Fibroblast of skin of right biceps (primary cell): ENCODE measurements at places on chromosomes 2 and 18.

- no peak for DNase-seq
Measured at GRCh38 chr2:127605691-127606263, 40.2 kb upstream of the GPR17 start.

DNA sequence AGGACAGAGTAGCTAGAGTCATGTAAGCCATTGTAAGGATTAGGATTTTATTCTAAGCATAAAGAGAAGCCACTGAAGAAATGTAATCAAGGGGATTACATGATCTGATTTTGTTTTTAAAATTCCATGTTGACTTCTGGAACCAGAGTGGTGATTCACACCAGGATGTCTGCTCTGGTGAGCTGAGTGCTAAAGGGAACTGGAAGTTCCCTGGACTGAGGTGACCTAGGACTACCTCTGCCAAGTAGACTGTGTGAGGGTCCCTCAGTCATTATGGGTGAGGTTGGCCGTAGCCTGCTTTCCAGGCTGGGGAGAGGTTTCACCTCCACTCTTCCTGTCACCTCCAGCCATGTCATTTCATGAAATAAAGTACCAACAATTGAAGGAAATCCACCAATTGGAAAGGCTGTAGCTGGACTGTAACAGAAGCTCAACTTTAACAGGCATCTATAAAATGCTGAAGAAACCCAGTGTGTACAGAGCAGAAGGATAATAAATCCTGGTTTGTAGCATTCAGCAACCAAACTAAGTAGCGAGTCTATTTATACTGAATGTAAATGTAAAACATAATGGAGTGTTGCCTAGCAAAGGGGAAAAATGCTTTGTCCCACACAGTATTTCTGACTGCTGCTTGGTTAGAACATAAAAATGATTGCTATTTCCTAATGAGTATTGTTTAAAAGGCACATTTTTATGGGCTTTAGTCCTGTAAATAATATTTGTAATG, 507.4 kb upstream of the PKDCC start:
- DNase-seq, result no peak

DNA sequence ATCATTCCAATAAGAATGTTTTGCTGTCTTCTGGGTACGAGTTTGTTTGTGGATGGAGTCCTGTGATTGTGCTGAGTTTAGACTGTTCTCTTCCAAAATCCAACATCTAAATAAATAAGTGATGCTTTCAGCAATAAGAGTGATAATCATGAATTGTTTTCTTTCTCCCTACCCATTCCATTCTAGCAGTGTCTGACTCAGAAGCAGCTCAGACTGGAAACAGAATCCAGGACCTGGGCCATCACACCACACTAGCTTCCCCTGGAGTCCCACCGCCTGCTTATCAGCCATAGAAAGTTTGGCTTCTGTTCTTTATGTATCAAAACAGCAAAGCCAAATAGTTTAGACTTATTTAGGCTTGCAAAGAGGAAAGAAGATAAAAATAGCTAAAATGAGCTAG, 76.4 kb upstream of the CNGA3 start:
- peak; percentile 21 for DNase-seq

- peak; percentile 63 for DNase-seq
Measured at GRCh38 chr18:62751341-62751821, 36.0 kb downstream of the PHLPP1 start.

- DNase-seq, result no peak
Measured at GRCh38 chr2:174844295-174844708, 80.0 kb upstream of the CHRNA1 start.

- DNase-seq, result peak; percentile 85
Measured at GRCh38 chr18:13120983-13121441, 97.5 kb upstream of the LDLRAD4 start.

GRCh38 chr2:196440413-196440812, 199.1 kb upstream of the CCDC150 start:
- no peak for DNase-seq

DNA sequence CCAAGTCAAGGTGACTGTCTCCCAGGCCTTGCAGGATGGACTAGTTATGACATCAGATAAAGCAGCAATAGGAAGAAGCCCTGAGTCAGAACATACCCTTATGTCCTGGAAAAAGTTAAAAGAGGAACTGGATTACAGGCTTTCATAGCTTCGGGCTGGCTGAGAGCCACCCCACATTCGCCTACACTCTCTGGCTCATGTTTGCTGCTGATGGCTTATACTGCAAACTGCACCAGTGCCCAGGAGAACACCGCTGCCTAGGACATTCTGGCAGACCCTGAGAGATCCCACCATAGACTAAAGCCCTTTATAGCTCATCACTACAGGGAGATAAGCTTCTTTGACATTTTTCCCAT, 20.3 kb downstream of the SLC8A1 start:
- DNase-seq, result peak; percentile 84

GRCh38 chr2:68750592-68751396, 16.2 kb downstream of the ARHGAP25 start:
- DNase-seq, result no peak

DNA sequence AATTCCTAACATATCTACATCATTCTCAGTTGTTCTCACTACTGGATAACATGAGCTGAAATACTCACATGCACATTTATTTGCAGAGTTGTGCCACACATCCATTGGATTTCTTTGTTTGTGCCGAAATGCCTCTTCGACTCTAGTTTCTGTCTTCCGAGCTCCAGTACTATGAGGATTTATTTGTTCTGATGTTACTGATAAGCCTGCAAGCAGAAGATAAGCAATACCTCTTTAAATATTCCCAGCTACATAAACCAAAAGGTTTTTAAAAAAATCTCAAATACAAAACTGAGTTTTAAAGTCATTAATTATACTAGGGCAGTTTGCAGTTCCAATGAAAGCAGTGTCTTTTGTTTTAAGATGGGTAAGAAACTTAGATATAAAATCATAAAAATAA, 164.8 kb downstream of the ATAD2B start:
- no peak for DNase-seq

GRCh38 chr2:70767699-70768589, at the start of gene ADD2:
Gene ADD2, minus strand, starts transcription at chr2:70768200. Its CDS starts 61,792 bp downstream, at chr2:70706408.
- peak; percentile 71 for DNase-seq

- no peak for DNase-seq
Measured at GRCh38 chr2:200744201-200744602, 67.5 kb upstream of the BZW1 start.

GRCh38 chr2:235611349-235611748, 117.5 kb downstream of the AGAP1 start:
- no peak for DNase-seq

GRCh38 chr2:12577567-12578253, 139.0 kb upstream of the TRIB2 start:
- DNase-seq, result no peak

DNA sequence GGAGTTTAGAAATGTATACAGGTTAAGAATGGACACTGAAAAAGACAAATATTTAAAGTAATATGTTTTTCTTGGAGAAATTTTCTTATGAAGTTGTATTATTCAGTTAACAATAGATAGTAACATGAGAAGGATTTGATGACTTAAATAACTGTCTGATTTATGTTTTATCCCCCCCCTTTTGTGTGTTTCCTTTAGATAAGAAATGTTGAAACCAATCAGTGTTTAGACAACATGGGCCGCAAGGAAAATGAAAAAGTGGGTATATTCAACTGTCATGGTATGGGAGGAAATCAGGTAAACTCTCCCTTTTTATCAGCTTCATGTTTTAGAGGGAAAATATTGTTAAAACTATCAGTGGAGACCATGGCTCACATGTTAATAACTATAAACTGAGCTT, 289.7 kb upstream of the KCNJ3 start:
- no peak for DNase-seq

GRCh38 chr2:176643646-176644045, 374.4 kb downstream of the MTX2 start:
- DNase-seq, result peak; percentile 79

- DNase-seq, result peak; percentile 49
Measured at GRCh38 chr18:56097621-56098020, 509.6 kb upstream of the TCF4 start.

- no peak for DNase-seq
Measured at GRCh38 chr2:211837706-211838105, 700.9 kb downstream of the ERBB4 start.

DNA sequence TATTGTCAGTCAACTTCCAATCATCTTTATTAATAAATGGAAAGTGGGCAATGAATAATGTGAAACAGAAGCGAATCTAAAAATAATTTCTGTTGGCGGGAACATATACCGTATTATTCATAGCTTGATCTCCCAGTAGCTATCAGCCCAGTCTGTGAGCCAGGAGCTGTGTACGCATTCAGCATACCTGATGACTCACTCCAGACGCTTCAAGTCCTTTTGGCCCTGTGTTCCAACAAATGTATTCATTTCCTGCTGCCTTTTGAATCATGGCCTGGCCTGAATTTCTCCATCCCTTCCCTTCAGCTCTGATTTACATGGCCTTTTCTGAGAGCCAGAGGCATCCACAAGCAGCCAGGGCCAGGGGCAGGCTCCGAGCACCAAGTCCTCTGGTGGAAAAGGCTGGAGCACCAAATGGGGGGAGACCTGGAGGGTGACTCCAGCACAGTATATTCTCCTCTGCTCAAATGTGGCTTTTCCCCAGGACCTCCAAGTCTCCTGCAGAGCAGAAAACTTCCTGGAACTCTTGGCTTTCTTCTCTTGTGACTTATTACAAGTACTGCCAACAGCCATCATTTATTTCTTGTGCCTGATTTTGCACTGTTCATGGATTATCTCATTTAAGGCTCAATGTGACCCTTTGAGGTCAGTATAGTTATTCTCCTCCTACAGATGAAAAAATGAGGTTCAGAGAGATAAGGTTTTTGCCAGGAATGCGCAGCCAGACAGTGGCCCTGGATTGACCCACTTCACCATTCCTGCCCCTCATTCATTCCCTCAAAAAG, 108.7 kb downstream of the EN1 start:
- DNase-seq, result peak; percentile 99

GRCh38 chr2:19362755-19363473, 4.5 kb upstream of the OSR1 start:
- peak; percentile 87 for DNase-seq

DNA sequence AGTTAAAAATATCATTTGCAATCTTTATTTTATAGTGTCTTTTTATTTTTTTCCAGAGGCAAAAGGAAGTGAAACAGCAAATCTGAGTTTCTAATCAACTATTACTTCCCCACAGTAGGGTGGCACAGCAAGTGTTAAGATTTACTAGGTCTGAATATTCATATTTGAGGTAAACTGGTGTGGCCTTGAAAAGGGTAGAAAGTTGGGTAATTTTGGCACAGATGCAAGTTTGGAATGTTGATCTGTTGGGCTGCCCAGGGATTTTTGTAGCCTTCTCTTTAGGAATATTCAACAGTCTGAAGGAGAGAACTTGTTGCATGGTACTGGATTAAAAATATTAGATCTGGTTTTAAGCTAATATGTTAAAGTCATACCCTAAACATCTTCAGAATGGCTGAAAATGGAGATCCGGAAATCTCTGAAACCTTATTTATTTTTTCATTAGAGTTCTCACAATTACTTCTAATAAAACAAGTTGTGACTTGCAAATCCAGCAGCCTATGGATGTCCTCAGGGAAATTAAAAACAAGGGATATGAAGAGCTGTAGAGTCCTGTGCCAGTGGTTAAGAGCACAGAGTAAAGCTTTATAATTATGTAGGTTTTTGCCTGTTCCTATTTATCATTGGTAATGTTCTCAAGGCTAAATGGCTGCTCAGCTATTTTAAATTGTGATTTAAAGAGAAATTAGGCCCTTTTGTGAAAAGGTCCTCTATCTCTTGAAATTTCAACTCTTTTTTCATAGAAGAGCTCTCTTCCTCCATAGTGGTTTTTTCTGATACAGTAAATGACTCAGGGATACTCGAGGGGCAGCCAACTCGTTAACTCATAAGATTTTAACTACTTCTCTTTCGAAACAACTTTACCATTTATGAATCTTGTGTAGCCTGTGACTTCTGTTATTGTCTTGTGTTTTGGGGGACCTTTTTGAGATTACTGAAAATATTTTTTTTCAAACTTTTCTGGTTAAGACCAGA, 11.0 kb downstream of the TANK start:
- DNase-seq, result peak; percentile 12

GRCh38 chr2:37274359-37274965, 43.0 kb downstream of the NDUFAF7 start:
- peak; percentile 26 for DNase-seq

GRCh38 chr2:10481055-10481665, 33.0 kb upstream of the ODC1 start:
- DNase-seq, result no peak

DNA sequence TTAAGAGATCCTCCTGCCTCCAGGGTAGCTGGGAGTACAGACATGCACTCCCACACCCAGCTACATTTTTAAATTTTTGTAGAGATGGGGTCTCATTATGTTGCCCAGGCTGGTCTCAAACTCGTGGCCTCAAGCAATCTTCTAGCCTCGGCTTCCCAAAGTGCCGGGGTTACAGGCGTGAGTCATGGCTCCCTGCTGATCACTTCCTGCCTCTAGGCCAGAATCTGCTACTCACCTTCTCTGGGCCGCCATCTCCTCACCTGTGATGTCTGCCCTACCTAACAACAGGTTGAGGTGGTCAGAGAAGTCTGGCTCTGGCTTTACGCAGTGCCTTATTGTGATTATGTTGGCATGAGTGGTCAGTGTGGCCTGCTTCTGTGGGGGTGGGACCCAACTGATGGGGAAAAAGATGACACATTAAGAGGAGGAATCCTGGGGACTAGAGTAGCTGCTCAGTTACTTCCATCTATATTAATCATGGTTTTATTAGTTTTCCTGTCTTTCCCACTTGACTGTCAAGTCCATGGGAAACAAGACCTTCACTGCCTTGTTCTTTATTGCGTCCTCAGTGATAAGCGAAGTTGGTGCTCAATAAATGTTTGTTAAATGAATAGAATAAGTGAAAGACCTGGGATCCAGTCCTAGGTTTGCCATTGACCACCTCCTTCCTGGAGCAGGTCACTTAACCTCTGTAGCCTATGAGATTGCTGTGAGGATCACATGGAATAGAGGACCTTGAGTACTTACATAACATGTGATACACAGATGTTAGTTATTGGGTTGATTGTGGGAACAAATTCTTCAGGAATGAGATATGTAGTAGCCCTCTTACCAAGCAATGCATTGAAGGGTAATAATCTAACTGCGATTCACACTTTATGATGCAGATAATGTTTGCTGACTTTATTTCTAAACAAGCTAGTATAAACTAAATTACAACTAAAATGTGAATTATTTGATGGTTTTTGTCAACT, 15.7 kb downstream of the KCTD1 start:
- DNase-seq, result no peak

DNA sequence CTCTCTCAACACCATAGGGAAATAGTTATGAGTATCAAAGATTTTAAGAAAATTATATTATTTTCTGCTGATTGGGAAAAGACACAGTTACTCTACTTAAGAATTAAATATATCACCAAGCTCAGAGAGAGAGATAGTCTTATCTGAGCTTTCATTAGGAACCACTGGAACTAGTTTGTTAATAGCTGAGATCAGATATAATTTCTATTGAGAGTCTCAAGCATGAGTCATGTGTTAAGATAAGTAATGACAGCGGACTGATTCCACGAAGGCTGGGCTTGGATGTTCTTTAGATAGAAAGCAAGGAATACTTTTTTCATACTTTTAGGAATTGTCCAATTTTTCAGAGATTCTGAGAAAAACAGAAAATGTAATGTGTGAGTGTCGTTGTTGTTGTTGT, 44.4 kb upstream of the RBM44 start:
- peak; percentile 23 for DNase-seq

DNA sequence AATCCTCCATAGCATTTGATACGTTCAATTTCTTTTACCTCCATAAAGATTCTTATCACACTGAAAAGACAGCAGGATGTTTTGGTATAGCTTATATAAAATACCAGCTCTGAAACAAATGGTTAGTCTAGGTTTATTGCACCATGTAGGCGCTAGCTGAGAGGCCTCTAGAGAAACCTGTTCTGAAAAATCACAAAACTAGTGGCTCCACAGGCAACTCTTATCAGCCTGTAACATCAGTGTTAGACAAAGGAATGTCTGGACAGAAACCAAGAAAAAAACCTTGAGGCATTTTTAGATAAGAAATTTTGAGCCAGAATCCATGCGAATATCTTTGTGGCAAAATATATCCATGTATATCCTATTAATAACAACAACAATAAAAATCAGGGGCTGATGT, 440.4 kb upstream of the MAP2 start:
- DNase-seq, result peak; percentile 1
